ENCODE measurements at places on chromosomes 2 and 18.

DNA sequence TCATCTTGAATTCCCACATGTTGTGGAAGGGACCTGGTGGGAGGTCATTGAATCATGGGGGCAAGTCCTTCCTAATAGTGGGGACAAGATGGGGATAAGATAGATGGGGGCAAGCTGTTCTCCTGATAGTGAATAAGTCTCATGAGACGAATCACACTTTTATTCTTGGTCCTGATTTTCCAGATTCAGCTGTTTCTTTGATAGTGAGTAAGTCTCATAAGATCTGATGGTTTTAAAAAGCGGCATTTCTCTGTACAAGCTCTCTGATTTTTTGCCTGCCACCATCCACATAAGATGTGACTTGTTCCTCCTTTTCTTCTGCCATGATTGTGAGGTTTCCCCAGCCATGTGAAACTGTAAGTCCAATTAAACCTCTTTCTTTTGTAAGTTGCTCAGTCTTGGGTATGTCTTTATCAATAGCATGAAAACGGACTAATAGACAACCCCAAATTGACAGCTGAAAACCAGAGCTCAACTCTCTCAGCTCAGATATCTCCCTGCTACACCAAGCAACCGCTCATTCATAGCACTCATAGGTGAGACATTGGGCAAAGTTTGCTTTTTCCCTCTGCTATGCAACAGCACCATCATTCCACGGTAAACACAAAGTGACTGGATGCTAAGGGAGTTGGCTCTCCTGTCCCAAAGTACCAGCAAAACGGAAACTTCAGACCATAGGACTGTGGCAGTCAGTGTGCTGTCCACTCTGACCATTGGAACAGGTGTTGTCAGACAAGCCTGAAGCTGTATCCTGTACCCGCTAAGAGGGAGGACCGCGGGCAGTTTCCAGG lies 44.9 kb upstream of the TBC1D8 start:
- DNase-seq, result no peak

GRCh38 chr18:57446322-57446721 lies 11.1 kb downstream of the ONECUT2 start:
- DNase-seq, result peak; percentile 28

DNA sequence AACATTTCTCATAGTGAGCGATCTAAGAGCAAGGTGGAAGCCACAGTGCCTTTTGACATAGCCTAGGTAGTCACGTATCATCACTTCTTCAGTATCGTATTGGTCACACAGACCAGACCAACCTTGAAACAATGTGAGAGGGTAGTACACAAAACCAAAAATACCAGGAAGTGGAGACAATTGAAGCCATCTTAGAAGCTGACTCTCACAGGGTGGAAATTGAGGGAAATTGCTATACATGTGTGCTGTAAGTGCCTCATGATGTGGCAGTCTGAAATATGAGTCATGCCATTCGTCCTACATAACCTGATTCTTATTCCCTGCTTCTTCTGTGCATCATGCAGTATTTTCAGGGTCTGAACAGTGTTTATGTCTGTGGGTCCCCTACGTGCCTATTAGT lies 62.3 kb upstream of the STON1 start:
- no peak for DNase-seq

DNA sequence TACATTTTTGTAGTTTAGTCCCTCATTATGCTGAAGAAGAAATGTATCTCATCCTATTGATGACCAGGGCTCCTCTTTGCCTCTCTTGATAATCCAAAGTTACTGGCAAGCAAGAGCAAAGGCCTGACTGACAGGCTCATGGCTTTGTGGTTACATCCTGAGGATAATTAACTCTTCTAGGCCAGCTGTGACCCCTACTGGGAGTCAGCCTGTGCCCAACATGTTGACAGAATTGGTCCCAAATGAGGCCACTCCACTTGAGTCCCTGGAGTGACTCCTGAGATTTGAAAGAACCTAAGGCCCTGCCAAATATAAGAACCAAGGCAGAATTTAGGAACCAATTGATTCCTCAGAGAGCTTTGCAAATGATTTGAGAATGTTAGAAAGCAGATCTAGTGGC lies 973.8 kb upstream of the CELF4 start:
- DNase-seq, result peak; percentile 16

- DNase-seq, result no peak
Observed at GRCh38 chr2:190607014-190607597, 41.8 kb upstream of the NAB1 start.

DNA sequence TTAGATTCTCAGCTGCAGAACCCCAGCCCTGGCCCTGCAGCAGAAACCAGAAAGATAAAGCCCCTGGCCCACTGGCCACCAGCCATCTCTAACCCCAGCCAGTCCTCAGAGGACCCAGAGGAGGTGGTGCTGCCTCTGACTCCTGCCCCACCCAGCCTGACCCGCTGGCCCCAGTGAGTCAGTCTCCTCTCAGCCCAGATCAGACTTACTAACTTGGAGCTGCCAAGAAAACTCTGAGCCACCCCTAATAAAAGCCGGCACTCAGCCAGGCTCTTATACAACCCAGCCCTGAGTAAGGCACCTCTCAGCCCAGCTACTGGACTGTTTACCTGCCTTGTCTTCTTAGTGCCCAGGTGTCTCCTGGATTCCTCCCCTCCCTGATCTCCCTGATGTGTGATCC lies 2.0 kb downstream of the SLC14A2 start:
- DNase-seq, result no peak

GRCh38 chr2:149075853-149076252 lies 37.4 kb downstream of the LYPD6B start:
- no peak for DNase-seq

DNA sequence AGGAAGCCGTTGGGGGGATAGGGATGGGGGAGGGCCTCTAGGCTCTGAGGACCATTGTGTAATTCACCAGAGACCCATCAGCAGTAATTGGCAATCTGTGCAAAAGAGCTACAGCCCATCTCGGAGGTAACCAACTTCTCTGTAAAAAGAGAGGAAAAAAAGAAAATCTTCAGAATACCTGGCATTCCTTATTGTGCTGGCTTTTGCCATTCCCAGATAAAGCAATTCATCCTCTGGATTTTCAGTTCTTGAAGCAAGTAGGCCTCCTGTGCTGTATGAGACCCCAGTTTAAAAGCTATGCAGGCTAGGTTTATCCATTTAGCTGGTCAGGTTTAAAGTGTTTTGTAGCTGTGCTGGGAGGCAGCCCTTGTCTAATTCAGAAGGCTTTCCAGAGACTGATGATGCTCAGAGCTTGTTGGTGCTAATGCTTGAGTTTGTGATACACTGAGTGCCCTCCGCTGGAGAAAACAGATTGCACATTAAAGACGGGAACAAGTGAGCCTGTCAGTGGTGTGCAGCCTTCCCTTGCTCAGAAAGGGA lies at the start of gene LRRTM4:
LRRTM4 (minus strand) TSS at position 446 of the 540 bp plus-strand sequence.
- DNase-seq, result peak; percentile 24

GRCh38 chr2:80288576-80288975 lies 16.0 kb downstream of the LRRTM1 start:
- no peak for DNase-seq

GRCh38 chr2:188013767-188014166 lies 277.9 kb upstream of the GULP1 start:
- no peak for DNase-seq

- DNase-seq, result no peak
Observed at GRCh38 chr2:41293491-41293890, 754.3 kb upstream of the PKDCC start.

GRCh38 chr2:23219666-23220065 lies 165.3 kb upstream of the KLHL29 start:
- no peak for DNase-seq

- DNase-seq, result no peak
Observed at GRCh38 chr2:28137221-28137620, 246.7 kb downstream of the BABAM2 start.

DNA sequence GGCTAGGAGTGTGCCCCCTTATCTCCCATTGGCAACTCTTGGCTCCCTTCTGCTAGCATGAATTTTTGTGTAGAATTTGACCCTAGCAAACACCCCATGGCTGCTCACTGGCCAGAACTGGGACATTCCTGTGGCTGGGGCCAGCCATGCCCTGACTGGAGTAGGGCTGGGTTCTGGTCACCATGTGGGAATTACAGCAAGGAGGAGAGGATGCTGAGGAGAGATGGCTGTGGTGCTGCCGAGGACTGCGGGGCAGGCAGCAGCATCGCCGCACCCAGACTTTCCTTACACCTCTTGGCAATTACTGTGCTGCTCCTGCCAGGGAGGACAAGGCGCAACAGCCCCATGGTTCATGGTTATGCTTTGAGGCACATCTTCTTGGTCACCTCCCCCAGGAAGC lies 12.7 kb downstream of the KCNF1 start:
- DNase-seq, result no peak

DNA sequence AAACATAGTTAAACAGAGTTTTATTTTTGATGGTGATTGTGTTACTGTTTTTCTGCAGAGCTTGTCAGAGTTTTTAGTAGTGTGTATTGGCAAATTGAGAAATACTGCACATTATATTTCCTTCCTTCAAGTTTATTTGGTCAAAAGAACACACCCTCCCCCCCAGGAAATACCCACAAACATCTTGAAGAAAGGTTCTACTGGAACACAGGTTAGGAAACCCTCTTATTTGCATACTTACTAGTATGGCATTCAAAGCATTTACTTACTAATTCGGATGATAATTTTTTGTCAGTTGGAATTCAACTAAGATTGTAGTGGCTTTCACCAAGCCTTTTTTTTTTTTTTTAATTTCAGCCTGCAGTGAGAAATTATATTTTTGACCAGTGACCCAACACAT lies 9.1 kb downstream of the CAB39 start:
- no peak for DNase-seq

- no peak for DNase-seq
Observed at GRCh38 chr2:23107327-23107941, 277.5 kb upstream of the KLHL29 start.

GRCh38 chr2:16187482-16187817 lies 247.1 kb downstream of the MYCN start:
- no peak for DNase-seq

DNA sequence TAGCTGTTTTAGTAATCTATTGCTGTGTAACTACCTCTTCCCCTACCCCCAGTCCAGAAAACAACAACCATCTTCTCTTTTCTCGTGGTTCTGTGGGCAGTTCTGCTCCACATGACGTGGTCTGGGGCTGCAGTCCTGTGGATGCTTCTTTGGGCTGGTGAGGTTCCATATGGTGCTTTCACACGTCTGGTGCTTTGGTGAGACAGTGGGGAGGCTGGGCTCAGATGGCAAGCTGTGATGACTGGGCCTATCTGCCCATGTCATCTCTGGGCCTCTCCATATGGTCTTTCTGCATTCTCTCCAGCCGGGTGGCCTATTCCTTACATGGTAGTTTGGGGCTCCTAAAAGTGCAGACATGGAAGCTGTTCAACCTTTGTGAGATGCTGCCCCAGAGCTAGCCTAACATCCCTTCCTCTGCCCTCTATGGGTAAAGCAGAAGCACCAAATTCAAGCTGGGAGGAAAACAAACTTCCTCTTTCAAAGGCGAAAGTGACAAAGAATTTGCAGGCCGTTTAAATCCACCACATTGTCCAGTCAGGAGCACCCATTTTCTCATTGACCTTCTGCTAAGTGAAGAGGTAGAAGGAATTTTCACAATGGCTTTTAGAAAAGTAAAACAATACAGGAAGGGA lies 68.3 kb upstream of the IL1R1 start:
- DNase-seq, result no peak

- DNase-seq, result no peak
Observed at GRCh38 chr2:8999797-9000196, 3.7 kb downstream of the MBOAT2 start.

- DNase-seq, result no peak
Observed at GRCh38 chr2:44952143-44952805, 10.8 kb downstream of the SIX3 start.

- no peak for DNase-seq
Observed at GRCh38 chr18:27985832-27986231, 191.1 kb downstream of the CDH2 start.

DNA sequence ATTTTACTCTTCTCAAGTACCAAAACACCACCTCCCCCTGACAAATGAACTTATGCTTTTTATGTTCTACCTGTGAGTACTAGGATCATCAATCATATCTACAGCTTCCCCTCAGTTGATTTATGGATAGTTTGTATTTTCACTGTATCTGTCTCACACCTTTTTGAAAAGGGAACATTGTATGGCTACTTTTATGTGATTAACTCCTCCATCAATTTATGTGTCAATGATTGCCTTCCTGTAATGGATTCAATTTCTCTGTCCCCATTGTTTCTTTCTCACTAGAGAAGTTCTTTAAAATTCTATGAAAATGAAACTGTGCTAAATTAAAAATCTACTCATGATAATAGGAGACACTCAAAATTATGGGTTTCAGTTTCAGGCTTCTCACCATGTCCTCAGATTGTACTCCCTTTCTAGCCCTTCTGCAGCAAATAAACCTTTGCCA lies 935.0 kb downstream of the TRIB2 start:
- no peak for DNase-seq

DNA sequence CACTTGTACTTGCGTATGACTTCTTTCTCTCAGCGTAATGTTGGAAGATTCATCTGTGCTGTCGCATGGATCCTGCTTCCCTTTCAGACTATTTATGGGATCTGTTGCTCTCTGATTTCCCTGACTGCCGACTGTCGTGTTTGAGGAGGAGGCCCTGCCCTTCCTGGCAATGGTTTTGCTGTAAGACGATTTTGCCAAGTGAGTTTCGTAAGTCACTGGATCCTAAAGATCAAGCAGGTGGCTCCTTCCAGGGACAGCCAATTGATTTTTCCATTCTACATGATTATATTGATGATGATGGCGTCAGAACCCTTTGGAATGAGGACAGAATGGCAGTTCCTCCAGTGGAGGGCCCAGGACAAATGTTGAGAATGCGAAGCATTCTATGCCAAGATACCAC lies 8.7 kb upstream of the B3GNT2 start:
- no peak for DNase-seq

DNA sequence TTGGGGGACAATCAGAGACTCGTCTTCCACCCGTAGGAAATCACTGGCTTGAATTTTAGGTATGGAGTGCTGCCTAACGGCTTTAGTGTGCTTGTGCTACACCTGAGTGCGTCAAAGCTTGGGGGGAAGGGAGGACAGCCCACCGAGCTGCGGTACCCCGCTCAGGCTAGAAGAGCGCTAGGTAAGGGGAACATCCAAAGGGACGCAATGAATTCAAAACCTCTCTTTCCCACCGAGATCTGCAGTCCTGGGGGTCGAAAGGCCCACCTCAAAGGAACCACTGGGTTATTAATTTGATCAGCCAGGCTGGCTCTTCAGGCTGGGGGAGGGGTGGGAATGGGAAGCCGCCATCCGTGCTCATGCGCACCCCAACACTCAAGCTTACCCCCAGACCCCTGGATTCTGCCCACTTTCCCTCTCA lies 2.7 kb downstream of the EPHA4 start:
- no peak for DNase-seq

- no peak for DNase-seq
Observed at GRCh38 chr2:42116195-42117181, 52.7 kb upstream of the EML4 start.

GRCh38 chr2:71150082-71150816 lies 19.8 kb downstream of the MPHOSPH10 start:
- no peak for DNase-seq

- no peak for DNase-seq
Observed at GRCh38 chr2:147867050-147867449, 22.2 kb downstream of the ACVR2A start.

DNA sequence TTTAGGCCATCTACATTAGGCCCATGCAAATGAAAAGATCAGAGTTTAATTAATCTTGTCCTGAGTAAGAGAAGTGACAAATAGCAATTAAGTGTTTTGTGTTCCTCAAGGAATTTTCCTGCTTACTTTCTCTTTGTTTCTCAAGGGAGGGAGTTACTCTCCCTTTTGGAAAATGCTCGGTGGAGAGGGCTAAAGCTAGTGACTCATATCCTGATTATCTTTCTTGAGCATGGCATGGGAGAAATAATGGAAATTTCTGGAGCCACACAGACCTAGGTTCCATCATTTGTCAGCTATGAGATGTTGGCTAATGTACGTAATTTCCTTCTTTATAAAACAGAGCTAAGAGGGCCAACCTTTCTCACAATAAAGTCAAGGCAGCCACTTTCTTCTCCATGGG lies 177.1 kb downstream of the ETAA1 start:
- DNase-seq, result no peak
